ENCODE measurements at places on chromosomes 12 and 14.

GRCh38 chr12:77222336-77222735 is 157.0 kb upstream of the E2F7 start:
- no peak for DNase-seq

DNA sequence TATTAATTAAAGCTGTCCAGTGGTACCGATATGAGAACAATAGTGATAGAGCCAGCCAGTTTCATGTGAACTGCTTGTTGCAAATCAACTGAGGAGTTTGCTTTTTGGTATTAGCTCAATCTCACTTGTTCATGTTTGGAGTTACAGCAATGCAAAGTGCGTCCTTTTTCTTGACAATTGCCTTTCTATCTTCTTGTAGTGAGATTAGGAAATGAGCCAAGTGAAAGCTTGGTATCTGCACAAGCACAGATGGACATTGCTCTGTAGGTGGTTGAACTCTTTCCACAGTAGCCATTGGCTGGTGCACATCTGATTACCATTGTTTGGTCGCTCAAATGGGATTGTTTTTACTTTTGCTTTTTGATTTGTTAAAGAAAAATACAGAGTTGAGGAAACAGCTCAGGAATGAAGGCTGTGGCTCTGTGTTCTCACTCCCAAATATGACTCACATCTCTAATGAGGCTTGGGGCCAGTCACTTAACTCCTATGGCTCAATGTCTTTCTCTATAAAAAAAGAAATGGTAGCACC is 241.4 kb downstream of the BMP4 start:
- no peak for DNase-seq

DNA sequence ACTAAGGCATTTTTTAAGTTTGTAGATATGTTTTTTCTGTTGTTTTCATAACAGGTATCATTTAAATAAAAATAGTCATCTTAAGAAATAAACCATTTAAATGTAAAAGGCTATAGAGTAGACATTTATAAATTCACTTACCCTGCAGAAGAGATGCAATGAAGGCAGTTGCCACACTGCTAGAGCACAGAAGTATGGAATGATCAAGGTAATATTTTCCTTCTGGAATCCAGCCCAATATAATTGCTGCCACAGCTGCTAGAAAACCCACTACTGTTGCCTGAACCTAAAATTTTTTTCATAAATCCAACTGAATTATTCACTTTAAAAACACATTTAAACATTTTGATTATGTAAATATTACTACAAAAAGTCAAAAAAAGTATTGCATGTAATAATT is 69.2 kb downstream of the SLC41A2 start:
- no peak for DNase-seq

- DNase-seq: peak; percentile 48
Measured at GRCh38 chr14:100239211-100239839, 381 bp downstream of the YY1 start.

DNA sequence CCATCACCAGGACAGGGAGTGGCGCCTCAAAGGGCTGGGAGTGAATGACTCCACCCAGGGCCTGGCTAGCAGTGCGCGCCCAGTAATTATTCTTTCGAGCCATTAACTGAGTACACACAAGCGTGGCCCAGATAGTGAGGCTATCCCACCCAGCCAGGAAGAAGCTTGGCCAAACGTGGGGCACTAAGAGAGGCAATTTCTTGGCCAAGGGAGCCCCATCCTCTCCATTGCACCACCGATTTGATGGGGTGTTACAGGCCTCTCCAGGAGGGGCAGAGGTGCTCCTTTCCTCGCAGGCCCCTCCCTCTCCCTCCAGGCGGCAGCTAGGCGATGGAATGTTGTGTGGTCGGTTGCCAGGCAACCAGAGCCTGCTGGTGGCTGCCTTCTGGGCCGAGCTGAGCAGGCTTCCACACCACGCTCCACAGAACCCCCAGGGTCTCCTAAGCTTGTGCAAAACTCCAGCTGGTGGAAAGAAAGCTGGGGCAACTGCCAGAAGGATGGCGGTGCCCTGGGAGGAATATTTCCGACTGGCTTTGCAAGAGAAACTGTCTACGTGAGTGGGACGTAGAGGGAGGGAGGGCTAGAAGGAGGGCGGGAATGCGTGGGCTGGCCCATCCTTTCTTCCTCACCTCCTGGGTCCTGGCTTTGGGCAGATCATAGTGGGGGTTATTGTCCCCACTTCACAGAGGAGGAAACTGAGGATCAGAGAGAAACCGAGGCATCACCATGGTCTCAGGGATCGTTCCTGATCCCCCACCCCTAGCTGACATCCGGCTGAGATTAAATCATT is at the start of gene CFAP73:
CFAP73 (plus strand) TSS at position 364 of the 790 bp plus-strand sequence; CDS start at position 498, 134 bp downstream.
- DNase-seq: no peak

- DNase-seq: no peak
Measured at GRCh38 chr12:25436206-25437030, 116.7 kb downstream of the LMNTD1 start.

- DNase-seq: no peak
Measured at GRCh38 chr12:4539167-4539870, 629 bp downstream of the RAD51AP1 start.

Data from hematopoietic multipotent progenitor cell treated with erythropoietin and hydrocortisone succinate and interleukin-3 and kit ligand, for 17 days (in vitro differentiated cells).